ENCODE measurements at places on chromosomes 7 and 10.

- no peak for DNase-seq
Observed at GRCh38 chr10:51980752-51981151, 281.4 kb upstream of the CSTF2T start.

GRCh38 chr7:6637544-6638229 lies 569 bp downstream of the ZNF316 start:
- no peak for DNase-seq

- DNase-seq: no peak
Observed at GRCh38 chr10:58299580-58299979, 30.6 kb downstream of the CISD1 start.

GRCh38 chr10:112243713-112244112 lies 39.5 kb upstream of the TECTB start:
- no peak for DNase-seq

GRCh38 chr10:120456143-120456625 lies 843 bp upstream of the PLPP4 start:
- no peak for DNase-seq

DNA sequence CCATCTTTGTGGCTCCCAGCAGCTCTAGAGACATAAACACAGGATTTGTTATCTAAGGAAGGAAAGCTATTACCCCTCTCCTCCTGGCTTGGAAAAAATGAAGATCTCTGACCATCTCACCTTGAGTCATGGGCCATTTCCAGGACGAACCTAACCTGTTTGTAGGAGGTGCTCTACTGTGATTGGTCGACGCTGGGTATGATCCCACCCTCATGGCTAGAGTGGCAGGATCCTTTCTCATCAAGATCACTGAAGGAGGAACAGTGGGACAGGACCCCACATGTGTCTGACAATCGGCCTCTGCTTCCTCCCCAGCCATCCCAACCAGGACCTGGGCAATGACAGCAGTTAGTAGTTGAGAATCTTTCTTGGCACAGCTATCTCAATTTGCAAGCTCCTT lies 144.1 kb downstream of the EMX2 start:
- DNase-seq: no peak

- DNase-seq: no peak
Observed at GRCh38 chr10:80500572-80501380, 36.9 kb upstream of the SH2D4B start.

DNA sequence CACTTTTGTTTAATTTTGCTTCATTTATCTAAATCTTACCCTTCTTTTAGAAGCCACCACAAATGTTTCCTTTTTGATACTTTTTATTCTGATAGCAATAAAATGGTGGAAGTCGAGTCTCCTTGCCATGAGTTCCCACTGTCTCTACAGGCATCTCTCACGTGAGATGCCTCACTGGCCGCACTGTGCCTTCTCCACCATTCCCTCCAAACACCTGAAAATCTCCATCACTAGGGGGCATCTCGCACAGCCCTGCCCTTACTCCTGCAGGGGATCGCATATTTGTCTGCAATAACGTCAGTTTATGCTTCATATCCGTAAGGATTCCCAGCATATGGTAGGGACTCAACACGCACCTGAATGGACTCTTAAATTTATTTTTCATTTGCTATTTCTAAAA lies 56.3 kb upstream of the NCAPG2 start:
- no peak for DNase-seq

- no peak for DNase-seq
Observed at GRCh38 chr7:144759653-144760052, 76.2 kb downstream of the TPK1 start.

GRCh38 chr7:107471292-107472070 lies 1.6 kb downstream of the GPR22 start:
- DNase-seq: no peak

DNA sequence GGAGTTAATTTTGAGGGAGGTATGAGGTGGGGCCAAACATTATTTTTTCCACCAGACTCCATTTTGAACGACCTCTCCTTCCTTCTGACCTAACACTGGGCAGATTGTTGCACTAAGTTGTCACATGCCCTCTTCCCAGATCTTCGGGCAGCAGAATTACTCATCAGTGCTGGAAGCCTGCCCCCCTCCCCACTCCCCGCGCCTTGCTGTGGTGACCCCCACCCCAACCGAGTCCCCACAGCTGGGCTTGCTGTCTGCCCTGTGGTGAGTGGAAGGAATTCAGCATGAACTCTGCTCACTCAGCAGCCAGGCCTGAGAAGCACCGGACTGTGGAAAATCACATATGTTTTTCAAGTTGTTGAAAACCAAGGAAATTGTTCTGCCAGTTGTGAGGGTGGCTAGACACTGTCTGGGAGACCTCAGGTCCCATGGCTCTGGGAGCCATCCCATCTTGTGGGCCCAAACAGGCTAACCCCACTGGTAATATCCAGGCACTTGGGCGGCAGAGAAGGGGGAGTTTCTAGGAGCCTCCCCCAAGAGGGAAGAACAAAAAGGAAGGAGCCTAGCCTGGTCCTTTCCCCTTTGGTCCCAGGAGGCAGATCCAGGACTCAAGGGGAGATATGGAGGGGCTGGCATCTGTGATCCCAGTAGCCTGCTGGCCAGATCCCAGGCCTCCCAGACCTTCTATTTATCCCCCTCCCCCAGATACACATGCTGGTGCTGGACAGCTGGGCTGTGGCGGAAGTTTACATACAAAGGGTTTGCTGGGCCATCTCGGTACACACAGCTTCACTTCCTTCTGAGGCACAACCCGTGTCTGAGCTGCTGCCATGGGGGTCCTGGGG lies 3.5 kb upstream of the AEBP1 start:
- no peak for DNase-seq

DNA sequence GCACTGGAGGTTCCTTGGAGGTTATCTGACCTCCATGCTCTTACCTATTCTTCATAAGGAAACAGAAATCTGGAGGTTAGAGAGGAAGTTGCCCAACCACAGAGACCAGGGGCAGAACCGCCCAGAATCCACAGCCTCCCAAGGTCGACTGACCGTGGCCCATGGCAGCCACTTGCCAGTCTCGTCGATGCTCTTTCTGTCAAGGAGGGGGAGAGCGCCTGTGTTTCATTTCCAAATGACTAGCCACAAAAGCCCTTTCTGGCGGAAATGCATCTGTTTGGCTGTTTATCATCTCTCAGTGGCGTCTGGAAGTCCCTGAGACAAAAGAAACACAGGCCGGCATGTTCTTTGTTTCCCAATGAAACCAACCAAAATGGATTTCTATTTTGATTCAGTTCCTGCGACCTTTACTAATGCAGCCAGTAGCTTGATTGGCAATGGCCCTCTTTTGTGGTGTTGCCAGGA lies 2.9 kb downstream of the RAMP3 start:
- no peak for DNase-seq

GRCh38 chr10:117441812-117442443 lies 66.7 kb upstream of the PDZD8 start:
- peak; percentile 8 for DNase-seq

DNA sequence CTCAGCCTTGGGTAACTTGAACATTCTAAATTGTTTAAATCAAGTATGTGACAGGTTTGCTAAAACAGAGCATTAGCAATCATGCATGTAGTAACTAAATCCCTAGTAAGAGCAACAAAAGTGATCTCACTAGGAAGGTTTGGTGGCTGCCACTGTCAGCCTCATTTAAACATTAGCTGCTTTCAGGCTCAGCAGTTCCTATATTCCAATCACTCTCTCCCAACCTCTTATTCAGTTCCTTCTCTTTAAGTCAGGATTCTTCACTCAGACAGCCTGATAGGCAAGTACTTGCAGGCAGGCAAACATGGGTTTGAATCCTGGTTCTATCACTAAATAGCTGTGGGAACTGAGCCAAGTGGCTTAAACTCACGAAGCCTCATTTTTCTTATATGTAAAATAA lies 3.6 kb downstream of the CREB3L2 start:
- no peak for DNase-seq

DNA sequence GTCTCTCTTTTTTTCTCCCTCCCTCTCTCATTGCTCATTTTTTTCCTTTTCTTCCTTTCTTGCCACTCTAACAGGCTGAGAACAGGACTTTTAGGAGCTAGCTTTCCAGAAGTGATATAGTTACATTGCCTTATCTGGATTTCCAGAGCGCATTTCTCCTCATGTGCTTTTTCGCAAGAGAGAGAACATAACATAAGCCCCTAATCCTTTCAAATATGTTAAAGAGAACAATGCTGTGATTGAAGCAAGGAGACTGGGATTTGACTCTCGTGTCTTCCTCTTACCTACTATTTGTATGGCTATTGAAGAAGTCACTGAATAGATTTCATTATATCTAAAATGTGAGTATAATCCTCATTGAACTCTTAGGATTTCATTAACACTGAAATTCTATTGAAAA lies 101.2 kb upstream of the PRPS1L1 start:
- no peak for DNase-seq

DNA sequence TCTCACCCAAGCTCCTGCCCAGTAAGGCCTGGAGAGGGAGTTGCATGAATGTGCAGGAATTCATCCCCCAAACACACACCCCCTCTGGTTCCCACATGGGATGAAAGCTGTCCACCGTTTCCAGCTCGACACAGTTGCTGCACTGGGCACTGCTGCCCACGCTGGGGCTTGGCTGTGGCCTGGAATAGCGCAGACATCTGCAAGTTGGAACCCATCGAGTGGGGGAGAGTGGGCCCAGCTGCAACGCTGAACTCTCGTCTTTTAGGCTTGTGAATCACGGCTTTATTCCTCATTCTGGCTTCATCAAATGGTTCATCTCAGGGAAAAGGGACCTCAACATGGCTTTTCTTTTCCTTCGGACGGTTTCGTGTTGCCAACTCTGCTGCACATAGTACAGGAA lies 264.7 kb downstream of the DNAJB6 start:
- DNase-seq: no peak

- no peak for DNase-seq
Observed at GRCh38 chr7:92496876-92497275, 19.1 kb upstream of the ERVW-1 start.

DNA sequence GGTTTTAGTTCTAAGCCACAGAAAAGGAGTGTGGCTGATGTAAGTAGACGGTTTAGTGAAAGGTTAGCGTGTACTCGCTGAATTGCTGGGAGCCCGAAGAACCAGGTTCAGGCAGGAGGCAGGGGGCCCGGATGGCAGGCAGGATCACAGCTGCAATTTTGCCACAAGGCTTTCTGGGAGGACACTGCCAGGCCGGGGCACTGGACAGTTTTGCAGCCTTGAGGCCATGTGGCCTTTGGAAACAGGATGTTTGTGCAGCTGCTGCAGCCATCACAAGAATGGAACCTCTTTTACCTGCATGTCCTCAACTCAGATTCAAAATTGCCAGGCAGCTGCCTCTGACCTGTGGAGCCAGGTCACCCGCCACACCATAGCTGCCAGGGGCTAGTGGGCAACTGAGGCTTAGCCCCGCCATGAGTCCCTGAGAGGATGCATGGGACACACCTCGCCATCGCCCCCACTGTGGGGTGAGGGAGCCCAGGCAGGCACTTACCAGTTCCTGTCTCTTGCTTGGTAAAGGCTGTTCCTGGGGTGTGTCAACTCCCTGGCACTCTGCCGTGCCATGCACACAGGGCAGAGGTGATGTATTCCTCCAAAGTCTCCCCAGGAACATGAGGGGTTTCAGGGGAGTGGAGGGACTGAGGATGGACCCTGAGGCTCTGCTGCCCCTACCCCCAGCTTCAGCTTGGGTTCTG lies 188.6 kb downstream of the RPS24 start:
- no peak for DNase-seq

- DNase-seq: no peak
Observed at GRCh38 chr10:77090381-77091356, 546.9 kb downstream of the KCNMA1 start.

GRCh38 chr10:11541296-11541695 lies 70.2 kb downstream of the USP6NL start:
- DNase-seq: no peak

GRCh38 chr10:92644921-92645320 lies 44.8 kb upstream of the HHEX start:
- DNase-seq: no peak

DNA sequence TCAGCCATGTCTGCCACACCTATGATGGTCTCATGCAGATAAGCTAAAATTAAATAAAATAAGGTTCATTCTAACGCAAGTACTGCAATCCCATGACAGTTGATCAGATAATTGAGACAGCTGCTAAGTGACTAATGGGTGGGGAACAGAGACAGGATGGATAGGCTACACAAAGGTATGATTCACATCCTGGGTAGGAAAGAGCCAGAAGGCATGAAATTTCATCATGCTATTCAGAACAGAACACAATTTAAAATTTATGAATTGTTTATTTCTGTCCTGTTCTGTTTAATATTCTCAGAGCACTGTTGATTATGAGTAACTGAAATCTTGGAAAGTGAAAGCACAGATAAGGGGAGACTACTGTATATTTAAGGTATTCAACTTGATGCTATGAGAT lies 381.8 kb upstream of the SORCS1 start:
- DNase-seq: no peak

DNA sequence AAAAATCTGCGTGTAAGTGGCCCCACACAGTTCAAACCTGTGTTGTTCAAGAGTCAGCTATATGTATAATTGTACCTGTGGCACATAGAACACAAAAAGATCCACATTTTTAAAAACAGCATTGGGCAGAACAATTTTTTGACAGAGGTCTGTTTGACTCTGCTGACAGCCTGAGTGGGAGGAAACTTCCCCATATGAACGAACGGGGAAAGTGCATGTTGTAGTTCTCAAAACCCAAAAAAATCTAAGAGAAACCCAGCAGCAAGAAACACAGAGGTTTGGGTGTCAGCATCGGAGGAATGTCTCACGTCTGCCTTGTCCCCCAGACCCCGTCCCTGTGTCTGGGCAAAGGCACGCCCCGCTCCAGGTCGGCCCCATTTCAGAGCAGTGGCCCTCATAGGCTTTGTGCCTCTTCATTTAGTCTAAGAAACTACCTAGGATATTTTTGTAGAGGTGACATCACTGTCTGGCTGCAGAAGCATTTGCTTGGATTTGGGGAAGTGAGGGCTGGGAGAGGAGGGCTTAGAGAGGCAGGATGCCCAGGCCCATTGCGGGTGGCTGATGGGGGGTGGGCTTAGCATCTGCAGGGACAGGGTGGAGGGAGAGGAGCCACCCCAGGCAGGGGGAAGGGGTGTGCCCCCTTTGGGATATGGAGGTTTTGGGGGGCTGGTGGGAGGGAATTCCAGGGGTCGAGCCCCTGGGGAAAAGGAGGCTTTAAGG lies 11.0 kb downstream of the CUX1 start:
- DNase-seq: no peak

DNA sequence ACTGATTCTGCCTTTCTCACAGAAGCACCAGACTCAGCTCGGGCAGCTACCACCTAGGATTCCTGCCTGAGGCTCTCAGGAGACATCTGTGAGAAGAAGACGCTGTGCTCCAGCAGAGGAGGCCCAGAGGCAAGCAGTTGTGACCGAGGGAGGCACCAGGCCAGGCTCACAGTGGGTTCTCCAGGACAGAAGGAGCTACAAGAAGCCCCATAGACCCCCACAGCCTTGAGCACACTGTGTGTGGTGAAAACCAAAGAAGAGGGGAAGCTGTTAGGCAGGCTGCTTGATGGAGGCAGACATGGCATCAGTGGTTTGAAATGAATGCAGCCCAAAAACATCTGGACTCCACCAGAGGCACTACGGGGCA lies 198.8 kb downstream of the GRID1 start:
- DNase-seq: no peak

All from C1 segment of cervical spinal cord (tissue), 14 donors.